Activated T-helper 1 cell treated with anti-CD3 and anti-CD28 coated beads, Interleukin-2, amount 50 U/mL, for 16 hours (primary cell): ENCODE measurements at places on chromosomes 2 and 18.
A peak's percentile ranks its signal among the peaks of the same experiment; 100 is the strongest.

GRCh38 chr2:177783835-177784744 is 288.5 kb downstream of the PDE11A start:
- no peak for DNase-seq

- no peak for DNase-seq
Measured at GRCh38 chr2:115427436-115427835, 985.0 kb downstream of the DPP10 start.

DNA sequence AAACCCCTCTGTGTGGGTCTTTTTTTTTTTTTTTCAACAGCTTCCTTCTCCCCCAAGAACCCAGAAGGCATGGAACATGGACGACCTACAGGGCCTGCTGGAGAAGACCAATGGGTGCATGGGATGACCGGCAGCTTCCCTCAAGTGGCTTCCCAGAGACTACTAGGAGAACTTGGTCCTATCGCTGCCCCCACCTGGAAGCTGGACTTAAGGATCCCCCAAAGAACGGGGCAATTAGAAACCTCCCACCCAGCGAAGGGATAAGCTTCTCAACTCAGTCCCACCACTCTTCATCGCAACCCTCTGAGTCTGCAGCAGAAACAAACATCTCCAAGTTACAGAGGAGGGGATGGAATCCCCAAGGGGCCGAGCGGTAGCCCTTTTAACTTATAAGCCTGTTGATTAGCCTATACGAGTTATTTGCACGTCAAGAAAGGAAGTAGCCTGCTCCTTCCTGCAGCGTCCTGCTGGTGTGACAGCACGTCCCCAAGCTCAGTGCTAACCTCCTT is 1.4 kb downstream of the ACTR1B start:
- DNase-seq = no peak

GRCh38 chr18:65897292-65897691 is 146.5 kb downstream of the CDH7 start:
- DNase-seq = no peak

DNA sequence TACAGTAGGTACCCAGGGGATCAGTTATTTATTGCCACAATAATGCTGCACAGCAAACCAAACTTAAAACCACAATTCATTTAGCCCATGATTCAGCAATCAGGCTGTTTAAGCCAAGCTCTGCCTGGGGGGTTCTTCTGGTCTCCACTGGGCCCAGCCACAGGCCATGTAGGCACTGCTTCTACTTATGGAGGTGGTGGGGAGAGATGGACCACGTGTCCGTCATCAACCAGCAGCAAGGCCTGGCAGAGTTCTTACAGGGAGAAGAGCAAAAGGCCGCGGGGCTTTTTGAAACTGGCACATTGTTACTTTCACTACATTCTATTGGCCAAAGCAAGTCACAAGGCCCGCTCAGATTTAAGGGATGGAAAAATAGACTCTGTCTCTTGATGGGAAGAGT is 76.3 kb upstream of the DAPL1 start:
- no peak for DNase-seq

GRCh38 chr2:19035238-19035637 is 323.2 kb downstream of the OSR1 start:
- DNase-seq = no peak

DNA sequence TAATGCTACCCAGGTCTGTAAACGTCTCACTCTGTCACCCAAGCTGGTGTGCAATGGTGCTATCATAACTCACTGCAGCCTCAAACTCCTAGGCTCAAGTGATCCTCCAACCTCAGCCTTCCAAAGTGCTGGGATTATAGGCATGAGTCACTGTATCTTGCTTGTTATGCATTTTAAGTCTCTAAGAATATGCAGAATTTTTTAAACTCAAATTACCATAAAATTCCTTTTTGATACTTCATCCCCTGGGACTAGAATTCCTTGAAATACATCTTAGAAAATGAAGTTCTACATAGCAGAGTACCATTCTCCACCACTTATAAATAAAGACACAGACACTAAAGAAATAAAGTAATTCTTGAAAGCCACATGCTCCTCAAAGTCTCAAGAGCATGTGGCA is 30.2 kb upstream of the LRATD1 start:
- no peak for DNase-seq

DNA sequence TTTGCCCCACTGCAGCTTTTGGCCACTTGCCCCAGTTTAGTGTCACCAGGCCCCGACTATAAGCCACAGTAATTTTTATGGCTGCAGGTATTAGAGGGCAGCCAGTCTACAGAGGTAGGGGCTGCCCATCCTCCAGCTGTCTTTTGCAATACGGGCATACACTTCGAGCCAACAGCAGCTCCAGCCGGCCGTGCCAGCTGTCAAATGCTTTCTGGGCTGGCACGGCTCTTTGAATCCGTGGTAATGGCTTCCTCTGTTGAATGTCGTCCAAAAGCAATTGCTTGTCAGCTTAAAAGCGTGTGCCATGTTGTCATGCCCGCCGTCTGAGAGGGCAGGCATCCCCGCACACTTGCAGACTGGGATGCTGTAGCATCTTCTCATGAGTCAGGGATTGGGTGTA is 41.3 kb downstream of the BCL2L11 start:
- no peak for DNase-seq

GRCh38 chr2:204150721-204151120 is 214.2 kb downstream of the ICOS start:
- DNase-seq = no peak

GRCh38 chr2:191013932-191014652 is at the start of gene STAT1:
STAT1 (minus strand) TSS chr2:191014171; CDS start chr2:191010003, 4,168 bp downstream.
- DNase-seq = peak; percentile 97

DNA sequence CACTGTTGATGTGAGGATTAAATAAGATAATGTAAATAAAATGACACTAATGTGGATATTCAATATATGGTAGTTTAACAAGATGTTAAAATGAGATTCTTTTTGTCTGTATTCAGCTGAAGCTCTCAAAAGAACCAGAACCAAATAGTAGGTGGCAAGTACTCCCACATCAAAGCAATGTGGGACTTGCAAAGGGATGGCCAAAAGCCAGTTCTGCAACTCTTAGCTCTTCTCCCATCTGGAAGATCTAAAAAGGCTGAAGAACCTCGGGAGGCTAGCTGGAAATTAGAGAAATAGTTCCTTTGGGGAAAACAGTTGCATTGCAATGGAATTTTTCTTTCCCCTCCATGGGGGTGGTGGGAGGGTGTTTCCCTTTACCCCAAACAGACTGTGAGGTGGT is 48.7 kb downstream of the FBXO48 start:
- no peak for DNase-seq
